ENCODE measurements at places on chromosomes 16 and 17.

- DNase-seq: no peak
Measured at GRCh38 chr17:3536716-3537115, 20.9 kb downstream of the TRPV3 start.

DNA sequence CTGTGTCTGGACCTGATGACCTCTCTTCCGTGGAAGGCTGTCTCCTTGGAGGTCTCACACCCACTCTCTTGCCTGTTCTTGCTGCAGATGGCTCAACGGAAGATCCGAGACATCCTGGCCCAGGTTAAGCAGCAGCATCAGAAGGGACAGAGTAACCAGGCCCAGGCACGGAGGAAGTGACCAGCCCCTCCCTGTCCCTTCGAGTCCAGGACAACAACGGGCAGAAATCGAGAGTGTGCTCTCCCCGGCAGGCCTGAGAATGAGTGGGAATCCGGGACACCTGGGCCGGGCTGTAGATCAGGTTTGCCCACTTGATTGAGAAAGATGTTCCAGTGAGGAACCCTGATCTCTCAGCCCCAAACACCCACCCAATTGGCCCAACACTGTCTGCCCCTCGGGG lies 52.1 kb downstream of the IGF2BP1 start:
- DNase-seq: no peak

DNA sequence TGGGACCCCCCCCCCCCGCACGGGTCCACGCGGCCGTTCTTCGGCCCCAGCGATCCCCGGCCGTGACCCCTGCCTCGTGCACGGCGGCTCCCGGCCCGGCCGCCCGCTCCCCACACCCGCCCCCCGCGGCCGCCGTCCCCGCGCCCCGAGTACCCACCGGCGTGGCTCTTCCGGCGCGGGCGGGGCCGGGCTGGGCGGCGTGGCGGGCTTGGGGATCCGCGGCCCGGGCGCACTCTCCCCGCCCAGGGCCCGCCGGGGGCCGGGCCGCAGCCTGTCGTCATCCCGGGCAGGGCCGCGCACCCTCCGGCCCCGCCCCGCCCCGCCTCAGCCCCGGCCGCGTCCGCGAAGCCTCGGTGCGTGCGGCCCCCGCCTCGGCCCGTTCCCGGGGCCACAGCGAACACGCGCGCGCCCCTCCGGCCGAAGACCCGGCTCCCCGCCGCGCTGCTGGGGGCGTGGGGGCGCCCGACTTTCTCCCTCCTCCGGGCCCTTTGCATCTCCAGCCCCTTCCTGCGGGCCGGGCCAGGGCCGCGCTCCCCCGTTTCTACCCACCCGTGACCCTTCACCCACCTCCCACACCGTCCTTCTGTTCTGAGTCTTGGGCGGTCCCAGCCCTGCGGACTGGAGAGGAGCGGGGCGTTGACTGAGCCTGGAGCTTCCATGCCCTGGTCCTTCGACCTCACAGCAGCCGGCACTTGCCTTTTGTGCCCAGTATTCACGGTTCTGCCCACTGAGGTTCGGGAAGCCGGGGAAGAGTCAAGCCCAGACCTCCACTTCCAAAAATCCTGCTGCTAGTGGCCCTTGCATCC lies 840 bp downstream of the MYO1C start:
- DNase-seq: no peak

DNA sequence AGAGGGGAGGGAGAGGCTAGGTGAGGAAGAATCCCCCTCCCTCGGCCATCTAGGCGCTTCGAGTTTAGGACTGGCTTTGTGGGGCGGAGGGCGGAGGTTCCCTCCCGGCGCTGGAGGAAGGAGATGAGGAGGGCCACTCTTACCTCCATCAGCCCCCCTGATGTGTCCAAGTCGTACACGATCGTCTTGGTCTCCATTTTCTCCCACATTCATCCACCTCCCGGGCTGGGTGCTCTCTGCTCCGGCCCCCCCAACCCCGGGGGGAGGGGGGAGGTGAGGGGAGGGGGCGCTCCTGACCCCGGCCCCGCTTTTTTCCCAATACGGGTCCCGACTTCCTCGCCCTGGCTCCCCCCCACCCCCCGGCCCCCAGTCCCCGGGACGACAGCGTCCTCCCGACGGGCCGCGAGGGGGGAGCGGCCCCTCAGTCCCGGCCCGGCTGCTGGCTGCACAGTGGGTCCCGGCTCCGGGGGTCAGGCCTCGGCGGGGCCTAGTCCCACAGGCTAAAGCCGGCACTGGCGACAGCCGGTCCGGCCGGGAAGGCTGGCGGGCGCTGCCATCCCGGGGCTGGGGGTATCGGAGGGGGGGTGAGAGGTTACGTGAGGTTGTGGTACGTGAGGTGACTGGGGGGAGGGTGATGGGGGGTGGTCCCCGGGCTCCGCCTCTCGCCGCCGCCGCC lies 428 bp downstream of the PHF12 start:
- DNase-seq: no peak

- no peak for DNase-seq
Measured at GRCh38 chr17:76487451-76488192, 13.6 kb downstream of the RHBDF2 start.

DNA sequence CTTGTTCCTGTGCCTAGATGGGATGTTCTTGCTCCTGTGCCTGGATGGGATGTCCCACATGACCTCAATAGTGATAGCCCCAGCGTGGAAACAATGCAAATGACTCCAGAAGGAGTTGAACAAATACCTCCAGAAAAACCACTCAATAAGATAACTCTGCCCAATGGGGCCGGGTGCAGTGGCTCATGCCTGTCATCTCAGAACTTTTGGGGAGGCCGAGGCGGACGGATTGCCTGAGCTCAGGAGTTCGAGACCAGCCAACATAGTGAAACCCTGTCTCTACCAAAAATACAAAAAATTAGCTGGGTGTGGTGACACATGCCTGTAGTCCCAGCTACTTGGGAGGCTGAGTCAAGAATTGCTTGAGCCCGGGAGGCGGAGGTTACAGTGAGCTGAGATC lies 15.2 kb upstream of the LITAF start:
- no peak for DNase-seq

GRCh38 chr16:49767998-49768397 lies 87.9 kb downstream of the ZNF423 start:
- no peak for DNase-seq

DNA sequence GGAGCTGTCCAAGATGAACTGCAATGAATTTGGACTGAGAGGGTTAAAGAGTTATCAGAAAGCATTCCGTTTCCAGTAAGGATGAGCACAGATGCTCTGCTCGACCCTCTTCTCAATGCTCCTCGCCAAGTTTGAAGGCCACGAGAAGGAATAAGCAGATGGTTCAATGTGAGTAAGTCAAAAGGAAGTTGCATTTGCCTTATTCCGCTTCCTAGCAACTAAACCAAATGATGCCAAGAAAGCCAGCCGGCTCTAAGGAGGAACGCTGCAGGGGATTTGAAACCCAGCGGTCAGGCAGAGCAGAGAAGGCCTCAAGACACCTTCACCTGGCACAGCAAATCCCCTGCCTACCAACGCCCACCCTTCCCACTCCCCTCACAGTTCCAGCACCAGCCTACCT lies 52.1 kb upstream of the CNEP1R1 start:
- no peak for DNase-seq

DNA sequence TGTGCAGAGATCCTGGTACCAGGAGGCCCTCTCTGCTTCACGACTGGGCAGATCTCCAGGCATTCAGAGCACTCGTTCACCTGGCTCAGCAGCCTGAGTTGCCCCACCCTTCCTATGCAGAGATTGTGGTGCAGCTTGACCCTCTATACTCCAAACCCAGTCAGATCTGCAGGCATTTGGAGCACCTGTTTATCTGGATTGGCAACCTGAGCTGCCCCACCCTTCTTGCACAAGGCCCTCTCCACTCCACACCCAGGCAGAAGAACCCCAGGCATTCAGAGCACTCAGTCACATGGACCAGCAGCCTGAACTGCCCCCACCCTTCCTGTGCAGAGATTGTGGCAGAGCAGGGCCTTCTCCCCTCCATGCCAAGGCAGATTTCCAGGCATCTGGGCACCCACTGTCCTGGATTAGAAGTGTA lies 88.4 kb upstream of the CDH5 start:
- DNase-seq: no peak

DNA sequence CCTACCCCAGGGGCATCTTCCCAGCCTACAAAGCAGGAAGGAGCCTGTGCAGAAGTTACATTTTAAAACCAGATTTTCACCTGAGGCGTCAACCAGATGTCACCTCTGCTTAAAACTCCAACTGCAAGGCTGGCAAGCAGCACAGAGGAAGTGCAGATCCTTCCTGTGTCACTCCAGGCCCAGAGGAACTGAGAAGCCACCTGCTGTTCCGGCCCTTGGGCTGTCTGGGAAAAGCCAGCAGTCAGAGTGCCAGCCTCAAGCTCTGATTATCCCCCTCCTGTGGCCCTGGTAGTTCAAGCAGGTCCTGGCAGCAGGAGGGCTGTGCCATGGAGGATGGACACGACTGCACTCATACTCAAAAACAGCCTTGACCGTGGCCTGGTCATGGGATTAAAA lies 10.2 kb downstream of the POLR2C start:
- DNase-seq: no peak

- DNase-seq: no peak
Measured at GRCh38 chr16:58107709-58108108, 21.5 kb downstream of the CFAP20 start.

GRCh38 chr16:11320170-11320569 lies 25.1 kb upstream of the RMI2 start:
- DNase-seq: no peak

- no peak for DNase-seq
Measured at GRCh38 chr17:32267690-32268205, 2.1 kb downstream of the RHBDL3 start.

DNA sequence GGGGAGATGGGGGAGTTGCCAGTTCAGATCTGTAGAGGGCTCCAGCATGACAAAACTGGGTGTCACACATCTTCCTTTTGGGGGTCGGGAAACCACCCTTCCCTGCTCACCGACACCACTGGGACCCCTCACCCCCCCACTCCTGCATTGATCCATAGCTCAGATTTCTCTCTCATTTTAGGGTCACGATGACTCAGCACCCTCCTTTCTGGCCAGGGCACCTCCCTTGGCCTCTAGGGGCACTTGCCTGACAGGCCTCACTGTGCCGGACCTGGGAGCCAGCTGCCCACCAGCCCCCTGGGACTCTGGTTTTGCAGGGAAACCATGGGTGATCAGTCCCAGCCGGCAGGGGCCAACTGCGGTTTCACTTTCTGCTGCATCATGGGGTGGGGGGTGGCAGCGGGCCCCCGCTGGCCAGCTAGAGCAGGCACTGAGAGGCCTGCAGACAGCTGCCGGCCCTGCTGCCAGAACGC lies 239.4 kb downstream of the MRTFB start:
- no peak for DNase-seq

GRCh38 chr17:39913989-39914388 lies 4.4 kb downstream of the GSDMB start:
- DNase-seq: no peak

GRCh38 chr17:32873114-32873513 lies 3.8 kb downstream of the MYO1D start:
- no peak for DNase-seq

DNA sequence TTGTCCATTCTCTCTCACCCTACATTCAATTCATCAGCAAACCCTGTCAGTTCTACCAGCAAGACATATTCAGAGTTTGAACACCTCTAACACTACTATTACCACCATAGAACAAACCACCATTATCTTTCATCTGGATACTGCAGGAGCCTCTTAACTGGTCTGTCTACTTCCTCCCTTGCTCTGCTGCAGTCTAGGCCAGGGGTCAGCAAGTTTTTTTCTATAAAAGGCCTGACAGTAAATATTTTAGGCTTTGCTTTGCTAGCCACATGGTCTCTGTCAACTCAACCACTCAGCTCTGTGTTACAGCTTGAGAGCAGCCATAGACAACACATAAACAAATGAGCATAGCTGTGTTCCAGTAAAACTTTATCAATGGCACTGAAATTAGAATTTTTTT lies 13.8 kb downstream of the KCTD19 start:
- no peak for DNase-seq

GRCh38 chr16:3216263-3216640 lies 18.7 kb downstream of the ZNF200 start:
- DNase-seq: no peak

DNA sequence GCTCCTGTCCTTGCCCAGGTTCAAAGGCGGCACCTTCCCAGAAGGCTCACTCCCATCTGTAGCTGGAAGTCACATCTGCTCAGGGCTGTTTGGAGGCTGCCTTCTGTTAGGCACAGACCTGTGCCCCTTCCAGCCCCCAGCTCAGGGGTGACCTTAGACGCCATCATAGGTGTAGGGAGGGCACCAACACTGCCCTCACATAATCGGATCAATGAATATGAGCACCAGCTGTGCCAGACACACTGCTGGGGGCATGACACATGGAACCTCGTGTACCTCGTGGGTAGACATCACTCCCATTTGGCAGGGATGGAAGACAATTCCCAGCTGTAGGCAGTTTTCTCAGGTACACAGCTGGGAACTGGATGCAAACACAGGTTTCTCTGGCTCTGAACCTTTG lies 220.7 kb upstream of the ASIC2 start:
- DNase-seq: no peak

GRCh38 chr16:89506791-89507191 lies 1.4 kb upstream of the SPG7 start:
- DNase-seq: no peak

DNA sequence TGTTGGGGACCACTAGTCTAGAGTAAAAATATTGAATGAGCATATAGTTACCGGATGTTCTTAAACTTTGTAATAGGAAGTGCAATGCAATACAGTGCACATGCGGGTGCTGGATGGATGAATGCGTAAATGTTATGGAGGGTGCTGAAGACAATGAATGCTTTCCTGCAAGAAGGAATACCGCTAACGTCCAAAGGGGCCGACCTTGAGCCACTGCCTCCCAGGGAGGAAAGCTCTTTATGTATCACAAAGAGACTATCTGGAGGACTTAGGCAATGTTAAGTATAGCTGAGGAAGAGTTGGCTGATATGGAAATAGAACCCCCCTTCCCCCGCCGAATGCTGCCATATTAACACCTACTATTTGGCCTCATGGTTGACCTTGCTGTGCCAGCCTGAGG lies 27.5 kb upstream of the SHCBP1 start:
- no peak for DNase-seq

- DNase-seq: no peak
Measured at GRCh38 chr17:9306086-9306485, 269.5 kb downstream of the STX8 start.

DNA sequence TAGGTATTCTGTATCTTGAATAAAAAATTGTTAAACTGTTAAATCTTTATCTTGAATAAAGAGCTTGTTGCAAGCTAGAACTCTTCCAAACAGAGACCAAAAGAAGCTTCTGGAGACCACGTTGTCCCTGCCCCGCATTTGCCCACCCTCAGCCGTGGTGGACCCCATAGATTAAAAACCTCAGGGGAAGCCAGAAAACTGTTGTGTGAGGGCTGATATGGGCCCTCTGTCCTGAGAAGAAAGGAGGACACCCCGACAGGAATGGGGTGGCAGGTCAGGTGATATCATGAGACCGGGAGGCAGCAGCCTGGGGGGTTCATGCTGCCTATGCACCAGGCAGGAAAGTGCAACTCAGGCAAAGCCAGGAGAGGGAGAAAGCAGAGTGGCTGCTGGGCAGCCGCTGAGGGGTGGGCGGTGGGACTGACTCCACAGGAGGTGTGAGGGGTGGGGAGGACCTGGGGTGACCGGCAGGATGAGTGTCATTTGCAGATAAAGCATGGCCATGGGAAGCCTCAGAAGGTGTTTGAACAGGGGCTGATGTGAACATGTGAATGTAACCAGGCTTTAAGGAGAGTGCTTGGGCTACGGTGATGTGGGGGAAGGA lies 147.8 kb downstream of the IRF8 start:
- no peak for DNase-seq

- no peak for DNase-seq
Measured at GRCh38 chr17:78996781-78997201, 12.8 kb downstream of the CANT1 start.

Measured in stimulated activated CD4-positive, alpha-beta T cell treated with anti-CD3 and anti-CD28 coated beads, Interleukin-1b, Interleukin-23, amount 100 ng/mL, for 1 hour (primary cell).